NCI-H1417 (cell line): ENCODE measurements at places on chromosomes 7 and 10.

DNA sequence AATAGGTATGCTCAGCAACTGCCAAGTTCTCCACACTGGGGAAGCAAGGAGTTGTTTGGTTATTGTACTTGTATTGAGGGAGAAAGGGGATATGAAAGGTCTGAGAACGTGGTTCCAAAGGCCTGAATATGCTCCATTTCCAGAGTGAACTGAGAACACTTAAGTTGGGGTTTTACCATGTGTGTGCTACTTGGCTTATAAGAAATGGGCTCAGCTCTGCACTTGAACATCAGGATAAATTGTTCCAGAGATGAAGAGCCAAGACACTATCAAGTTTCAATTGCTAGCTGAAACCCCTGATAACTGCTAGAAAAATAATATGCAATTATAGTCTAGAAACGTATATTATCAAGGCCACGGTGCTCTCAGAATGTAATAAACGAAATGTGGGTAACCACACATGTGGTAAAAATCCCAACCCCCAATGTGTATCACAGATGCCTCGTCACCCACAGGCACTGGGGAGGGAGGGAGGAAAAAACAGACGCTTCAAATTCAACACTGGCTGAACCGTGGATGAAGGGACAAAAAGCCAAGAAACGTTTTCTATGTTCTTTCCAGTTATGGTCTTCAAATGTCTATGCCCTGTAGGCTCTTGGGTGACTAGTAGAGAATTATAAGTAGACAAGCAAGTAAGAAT, 16.3 kb downstream of the ELMO1 start:
- no peak for DNase-seq

GRCh38 chr7:70416986-70417655, 714.8 kb upstream of the GALNT17 start:
- peak; percentile 62 for DNase-seq

GRCh38 chr10:49257626-49258349, 41.2 kb upstream of the C10orf71 start:
- DNase-seq: no peak

- no peak for DNase-seq
Measured at GRCh38 chr7:27478084-27478483, 184.6 kb downstream of the HIBADH start.

DNA sequence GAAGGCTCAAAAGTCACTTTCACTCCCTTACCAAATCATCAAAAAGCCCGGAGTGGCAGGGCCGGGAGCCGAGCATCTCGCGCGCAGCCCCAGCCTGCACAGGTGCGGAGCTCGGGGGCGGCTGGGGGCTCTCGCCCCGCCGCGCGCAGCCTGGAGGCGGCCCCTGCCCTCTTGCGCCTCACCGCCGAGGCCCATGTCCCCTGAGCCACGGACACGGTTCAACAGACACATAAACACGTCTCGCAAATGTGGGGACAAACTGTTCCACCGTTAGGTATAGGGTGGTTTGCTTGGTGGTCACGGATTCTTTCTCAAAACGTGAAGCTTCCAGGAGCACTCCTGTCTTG, 700 bp downstream of the GSAP start:
- no peak for DNase-seq

- DNase-seq: no peak
Measured at GRCh38 chr7:105216786-105217185, 171.9 kb downstream of the SRPK2 start.

DNA sequence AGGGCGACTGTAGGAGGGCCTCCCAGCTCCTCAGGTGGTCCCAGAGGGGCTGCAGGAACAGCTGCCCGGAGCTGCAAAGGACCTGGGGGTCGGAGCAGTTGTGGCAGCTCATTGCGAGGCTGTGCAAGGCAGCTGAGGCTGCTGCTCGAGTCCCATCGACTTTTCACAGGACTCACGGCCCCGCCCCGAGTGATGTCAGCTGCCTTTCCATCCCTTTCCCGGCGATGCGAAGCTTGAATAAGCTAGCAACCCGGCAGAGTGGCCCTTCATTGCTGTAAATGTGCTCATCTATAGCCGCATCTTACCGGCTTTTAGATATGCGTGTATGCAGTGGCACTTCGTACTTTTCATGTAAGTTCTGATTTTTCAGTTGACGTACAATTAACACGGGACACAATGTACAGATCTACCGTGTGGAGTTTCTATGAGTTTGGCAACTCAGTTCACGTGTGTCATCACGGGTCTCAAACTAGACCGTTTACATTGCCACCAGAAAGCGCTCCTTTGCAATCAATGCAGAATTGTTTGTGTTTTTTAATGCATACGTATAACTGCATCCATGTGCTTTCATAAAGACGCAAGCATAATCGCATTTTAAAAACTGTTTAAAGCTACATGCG, at the start of gene CH25H:
Gene CH25H, minus strand, starts transcription at position 137 of the 620 bp plus-strand sequence. Its CDS starts 25 bp downstream, at position 112.
- DNase-seq: peak; percentile 72
